ENCODE measurements at places on chromosomes 16 and 17. TPM values are rescaled to one million over a fixed set of nuclear protein-coding genes. Genes with fewer than 3 reads are reported as not detected.

Gene KRTAP3-1
- not detected for total RNA-seq

Gene ATP2C2
- total RNA-seq, result 30.5 TPM

Gene ARHGAP44
- 17.5 TPM for total RNA-seq

Gene CASKIN1
- total RNA-seq, result 1.4 TPM

Gene OR4D1
- total RNA-seq, result not detected

Gene MYCBPAP
- 1.0 TPM for total RNA-seq

Gene TBC1D3K
- total RNA-seq, result not detected

Gene KRT15
- 86.8 TPM for total RNA-seq

- DNase-seq, result no peak
Observed at GRCh38 chr17:54883939-54884338, 16.7 kb upstream of the TOM1L1 start.

GRCh38 chr17:45120558-45120957 is 11.8 kb downstream of the PLCD3 start:
- DNase-seq, result no peak

DNA sequence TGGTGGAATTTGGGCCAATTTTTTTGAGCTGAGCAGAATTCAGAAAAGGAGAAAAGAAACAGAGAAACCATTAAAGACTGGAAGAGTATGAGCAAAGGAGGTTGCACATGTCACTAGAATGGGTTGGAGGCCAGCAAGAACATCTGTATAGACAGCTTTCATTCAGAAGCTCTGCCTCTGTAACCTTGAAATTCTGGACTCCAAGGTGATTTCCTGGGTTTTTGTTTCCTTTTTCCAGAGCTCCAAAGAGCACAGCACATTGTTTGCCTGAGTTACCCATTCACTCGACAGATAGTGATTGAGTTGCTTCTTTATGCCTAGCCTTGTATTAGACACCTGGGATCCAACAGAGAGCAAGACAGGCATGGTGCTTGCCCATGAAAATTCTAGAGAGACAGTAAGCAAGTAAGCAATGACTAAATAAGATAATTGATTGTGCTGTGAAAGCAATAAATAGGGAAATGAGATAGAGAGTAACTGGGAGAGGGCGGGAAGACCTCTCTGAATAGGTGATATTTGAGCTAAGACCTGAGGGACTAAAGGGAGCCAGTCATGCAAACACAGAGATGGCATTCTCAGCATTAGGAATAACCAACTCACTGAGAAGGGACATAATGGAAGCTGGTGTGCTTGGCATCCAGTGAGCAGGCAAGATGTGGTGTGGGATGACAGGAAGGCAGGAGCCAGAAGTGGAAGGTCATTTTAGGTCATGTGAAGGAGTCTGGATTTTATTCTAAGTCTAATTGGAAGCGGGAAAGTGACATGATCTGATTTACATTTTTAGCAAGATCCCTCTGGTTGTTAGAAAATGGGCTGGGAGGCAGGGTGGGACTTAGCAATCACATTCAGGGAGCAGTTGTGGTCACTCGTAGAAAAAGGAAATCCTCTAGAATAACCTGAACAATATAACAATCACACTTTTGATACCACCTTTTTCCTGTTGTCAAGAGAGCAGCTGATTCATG is 197.5 kb downstream of the HS3ST3A1 start:
- DNase-seq, result no peak

DNA sequence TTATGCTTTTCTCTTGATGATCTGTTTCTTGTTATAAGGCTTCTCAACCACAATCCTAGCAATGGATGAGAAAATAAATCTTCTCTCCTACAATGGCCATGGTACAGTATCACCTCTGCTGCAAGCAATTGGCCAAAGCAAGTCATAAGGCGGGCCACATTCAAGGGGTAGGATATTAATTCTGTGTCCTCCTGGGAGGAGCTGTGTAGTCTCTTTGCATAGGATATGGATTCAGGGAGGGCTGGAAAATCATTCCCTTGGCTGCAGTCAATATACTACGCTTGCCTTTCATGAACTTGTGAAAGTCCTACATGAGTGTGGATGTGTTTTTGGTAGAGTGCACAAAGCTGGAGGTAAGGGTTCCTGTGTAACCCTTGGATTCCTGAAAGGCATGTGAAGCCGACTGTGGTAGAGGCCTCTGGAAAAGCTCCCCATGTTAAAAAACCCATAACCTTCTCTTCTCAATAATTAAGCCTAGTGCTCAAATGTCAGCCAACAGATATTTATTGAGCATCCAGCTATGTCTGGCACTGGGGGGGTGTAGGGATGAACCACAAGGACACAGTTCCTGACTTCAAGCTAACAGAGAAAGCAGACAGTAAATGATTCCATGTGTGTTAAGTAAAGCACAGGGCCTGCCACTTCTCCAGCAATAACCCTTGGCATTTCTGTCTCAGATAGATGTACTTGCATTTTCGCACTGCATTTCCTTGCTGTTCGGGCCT is 147.6 kb upstream of the HS3ST3A1 start:
- DNase-seq, result no peak

DNA sequence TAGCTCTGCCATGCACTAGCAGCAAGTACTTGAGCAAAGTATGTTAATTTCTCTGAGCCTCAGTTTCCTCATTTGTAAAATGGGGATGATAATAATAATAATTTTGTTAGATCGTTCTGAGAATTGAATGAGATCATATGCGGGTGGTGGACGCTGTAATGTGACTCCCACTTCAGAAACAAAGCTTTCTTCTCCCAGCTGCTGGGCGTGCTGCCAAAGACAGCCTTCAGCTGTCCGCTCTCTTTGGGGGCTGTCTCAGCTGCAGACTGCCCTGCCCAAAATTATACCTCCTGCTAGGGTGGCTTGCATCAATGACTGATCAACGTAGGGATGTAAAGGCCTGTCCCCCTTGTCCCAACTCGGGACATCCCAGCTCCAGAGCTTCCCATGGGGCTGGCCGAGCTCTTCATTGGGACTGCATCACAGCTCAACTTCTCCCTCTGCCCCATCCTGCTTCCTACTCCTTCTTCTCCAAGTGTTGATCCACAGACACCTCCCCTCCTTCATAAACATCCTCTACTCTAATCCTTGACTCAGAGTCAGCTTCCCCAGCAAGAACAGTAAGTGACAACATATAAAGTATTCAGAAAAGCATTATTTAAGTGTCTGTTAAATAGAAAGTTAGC is 30.7 kb upstream of the CDH5 start:
- DNase-seq, result peak; percentile 41

- DNase-seq, result no peak
Observed at GRCh38 chr16:74720579-74720978, 19.9 kb upstream of the MLKL start.

DNA sequence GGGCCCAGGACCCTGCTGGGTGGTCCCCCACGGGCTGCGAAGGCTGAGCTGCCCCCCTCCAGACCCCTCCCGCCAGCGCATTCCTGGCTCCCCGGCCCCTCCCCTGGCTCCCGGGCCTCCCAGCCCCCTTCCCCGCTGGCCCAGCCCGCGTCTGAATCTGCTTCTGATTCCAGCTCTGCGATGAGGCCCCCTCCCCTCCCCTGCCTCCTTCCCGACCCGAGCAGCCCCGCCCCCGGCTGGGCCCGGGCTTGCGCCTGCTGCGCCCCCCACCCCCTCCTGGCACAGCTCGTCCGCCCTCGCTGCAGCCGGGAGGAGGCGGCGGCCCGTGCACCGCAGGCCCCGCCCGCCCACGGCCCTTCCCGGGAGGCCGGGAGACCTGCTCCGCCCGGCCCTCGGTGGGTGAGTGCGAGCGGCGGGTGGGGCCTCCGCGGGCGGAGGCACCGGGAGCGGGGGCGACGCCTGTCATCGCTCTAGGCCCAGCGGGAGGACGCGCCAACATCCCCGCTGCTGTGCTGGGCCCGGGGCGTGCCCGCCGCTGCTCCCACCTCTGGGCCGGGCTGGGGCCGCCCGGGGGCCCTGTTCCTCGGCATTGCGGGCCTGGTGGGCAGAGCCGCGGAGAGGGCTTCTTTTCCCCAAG is at the start of gene NTN3:
Gene NTN3, plus strand, starts transcription at position 282 of the 637 bp plus-strand sequence. CDS start 405 bp downstream, outside the sequence.
- DNase-seq, result no peak

DNA sequence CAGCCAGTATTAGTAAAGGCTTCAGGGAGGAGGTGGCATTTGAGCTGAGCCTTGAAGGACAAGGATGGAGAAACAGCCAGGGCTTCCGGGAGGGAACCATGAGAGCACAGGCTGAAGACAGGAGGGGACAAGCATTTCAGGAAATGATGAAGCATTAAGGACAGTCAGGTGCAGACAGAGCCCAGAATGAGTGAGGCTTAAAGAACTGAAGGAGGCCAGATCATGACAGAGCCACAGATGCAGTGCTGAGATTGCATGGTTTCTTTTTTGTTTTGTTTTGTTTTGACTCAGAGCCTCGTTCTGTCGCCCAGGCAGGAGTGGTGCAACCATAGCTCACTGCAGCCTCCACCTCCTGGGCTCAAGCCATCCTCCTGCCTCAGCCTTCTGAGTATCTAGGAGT is 211.5 kb downstream of the SOX9 start:
- no peak for DNase-seq

DNA sequence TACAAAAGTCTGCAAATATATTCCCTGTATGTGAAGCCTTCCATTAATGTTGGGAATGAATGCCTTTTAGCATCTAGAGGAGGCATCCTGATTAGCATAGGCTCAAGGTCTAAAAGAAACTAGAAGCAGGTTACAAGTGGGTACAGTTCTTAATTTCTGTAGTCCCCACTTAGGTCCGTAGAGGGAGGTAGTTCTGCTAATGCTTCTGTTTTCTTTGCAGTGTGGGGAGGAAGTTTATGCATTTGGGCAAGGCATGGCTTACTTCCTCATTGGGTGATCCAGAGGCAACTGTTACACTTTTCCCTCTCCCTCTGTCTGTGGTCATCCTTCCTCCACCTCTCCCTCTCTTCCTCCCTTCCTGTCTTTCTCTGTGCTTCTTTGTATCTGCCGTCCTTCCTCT is 108.4 kb upstream of the ZKSCAN2 start:
- no peak for DNase-seq

GRCh38 chr17:55690105-55690508 is 32.6 kb downstream of the TMEM100 start:
- no peak for DNase-seq

DNA sequence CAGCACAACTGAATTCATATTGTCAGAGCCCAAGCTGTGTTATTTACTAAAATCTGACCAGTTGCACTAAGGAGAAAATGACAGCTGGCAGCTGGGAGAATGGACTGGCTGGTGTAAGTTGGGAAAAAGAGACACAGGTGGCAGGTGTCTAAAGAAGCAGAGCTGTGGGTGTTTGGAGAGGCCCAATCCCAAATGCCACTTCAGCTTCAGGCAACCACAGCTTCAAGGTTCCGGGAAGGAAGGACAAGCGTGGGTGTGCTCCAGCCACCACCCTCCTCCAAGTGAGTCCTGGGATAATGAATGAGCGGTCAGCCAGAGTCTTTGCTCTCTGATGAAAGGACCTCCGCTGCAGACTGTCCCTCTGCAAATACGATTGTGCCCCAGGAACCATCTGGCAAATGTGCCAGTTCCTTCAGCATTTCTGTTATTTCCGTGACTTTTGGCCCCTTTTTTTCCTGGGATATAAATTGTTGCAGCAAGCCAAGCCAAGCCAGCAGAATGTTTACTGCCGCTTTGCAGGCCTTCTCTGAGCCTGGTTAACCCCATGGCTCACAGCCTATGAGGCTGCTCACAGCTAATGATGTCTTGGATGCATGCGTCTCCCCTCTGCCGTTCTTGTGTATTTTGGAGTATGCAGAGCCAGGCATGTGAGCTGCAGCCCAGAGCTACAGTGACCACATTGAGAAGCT is 9.5 kb upstream of the RHBDL3 start:
- no peak for DNase-seq

- DNase-seq, result no peak
Observed at GRCh38 chr17:13792314-13792713, 190.6 kb upstream of the HS3ST3A1 start.

GRCh38 chr17:49581648-49581998 is 6.0 kb downstream of the NXPH3 start:
- DNase-seq, result no peak

- DNase-seq, result no peak
Observed at GRCh38 chr17:62162898-62163297, 97.8 kb upstream of the MED13 start.

DNA sequence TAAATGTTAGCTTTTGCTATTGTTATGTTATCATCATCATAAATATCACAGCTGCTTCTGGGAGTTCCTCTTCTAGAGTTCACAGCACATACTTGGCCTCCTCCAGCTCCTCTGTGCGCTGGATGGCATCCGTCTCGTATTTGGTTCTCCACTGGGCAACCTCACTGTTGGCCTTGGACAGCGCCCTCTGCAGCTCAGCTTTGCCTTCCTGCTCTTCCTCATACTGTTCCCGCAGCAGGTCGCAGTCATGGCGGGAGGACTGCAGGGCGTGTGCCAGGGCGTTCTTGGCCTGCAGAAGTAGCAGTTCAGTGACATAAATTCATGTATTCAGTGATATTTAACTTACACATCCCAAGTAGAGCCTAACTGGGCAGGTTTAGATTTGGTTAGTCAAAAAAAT is 23.4 kb downstream of the MYH8 start:
- no peak for DNase-seq

GRCh38 chr17:33875973-33876372 is 379.1 kb upstream of the CCL2 start:
- no peak for DNase-seq

DNA sequence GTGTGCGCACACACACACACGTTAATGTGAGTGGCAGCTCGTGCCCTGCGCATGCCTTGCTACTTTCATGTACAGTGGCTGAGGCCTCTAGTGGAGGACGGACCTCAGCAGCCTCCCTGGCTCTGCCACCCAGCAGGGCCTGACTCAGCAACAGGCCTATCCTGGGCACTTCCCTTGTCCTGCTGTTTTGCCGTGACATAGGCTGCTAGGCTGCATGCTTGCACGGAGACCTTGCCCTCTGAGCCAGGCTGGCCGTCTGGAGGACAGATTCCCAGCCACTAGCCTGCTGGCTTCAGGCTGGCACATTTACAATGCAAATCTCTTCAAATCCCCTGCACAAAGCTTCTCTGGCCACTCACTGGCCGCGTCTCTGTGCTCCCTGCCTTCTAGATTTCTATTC is 9.5 kb downstream of the RNF213 start:
- DNase-seq, result no peak

DNA sequence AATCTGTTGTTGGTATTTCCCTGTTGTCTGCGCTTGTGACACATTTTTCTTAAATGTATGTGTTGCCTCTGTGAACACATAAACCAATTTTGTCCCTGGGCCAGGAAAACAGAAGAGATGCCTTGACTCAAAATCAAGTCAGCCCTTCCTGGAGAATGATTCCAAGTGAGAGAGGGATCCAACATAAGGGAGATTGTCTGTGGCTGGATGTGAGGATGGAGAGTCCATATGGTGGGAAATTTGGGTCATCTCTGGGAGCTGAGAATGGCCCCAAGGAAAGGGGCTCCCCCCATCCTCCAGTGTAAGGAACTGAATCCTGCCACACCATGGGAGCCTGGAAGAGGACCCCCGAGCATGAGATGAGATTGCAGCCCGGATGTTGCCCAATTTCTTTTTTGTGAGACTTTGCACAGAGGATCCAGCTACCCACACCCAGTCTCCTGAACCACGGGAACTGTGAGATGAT is 13.5 kb downstream of the CRYM start:
- no peak for DNase-seq

DNA sequence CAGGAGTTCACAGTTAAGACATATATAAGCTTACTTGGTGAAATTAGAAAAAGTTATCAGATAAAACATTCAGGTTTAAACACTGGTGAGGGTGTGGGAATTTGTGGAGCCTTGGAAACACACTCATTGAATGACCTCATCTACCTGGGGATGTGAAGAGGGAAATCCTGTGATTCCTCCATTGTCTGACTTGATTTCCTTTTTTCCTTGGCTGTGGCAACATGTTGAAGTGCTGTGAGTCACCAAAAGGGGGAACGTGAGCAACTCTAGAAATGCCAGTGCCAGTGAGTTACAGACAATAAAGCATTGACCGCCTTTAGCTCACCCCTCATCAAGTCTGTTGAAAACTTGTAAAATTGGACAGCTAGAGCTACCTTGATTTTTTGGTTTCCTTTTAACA is 1.8 kb downstream of the HMOX2 start:
- DNase-seq, result peak; percentile 52

All from Calu3 (cell line).